T-helper 2 cell treated with Interferon-gamma antibody and Interleukin-4, amounts not matched to agents 5 μg/mL and 100 μg/mL, for 36 hours (primary cell): ENCODE measurements at places on chromosomes 11 and 22.
A peak's percentile ranks its signal among the peaks of the same experiment; 100 is the strongest.

DNA sequence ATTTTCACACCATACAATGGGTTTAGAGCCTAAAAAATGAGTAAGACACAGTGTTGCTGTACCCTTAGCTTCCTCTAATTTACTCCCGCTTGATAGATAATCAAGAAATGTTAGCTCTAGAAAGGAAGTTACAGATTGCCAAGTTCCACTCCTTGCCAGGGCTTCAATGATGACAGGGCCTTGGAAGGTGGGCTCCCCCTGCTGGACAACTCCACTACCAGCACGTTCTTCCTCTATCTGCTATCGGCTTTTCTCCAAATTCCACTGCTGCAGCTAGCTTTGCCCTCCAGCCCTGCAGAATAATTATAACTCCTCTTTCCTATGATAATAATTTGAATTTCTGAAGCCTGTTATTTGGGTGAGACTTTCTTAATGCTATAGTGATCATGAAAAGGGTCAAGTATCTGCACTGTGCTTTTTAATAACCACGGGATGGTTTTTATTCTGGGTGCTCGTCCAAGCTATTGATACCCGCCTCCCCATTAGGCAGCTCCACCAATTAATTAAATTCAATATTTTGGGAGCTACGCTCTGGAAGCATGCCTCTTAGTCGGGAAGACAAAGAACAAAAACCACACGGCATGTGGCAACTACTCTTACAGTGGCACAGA lies 9.0 kb downstream of the SYN3 start:
- no peak overlapping the region for H3K27ac ChIP-seq
- no peak overlapping the region for H3K4me3 ChIP-seq
- H3K27me3 ChIP-seq = peaks cover 12% of the 10 kb centered on the region
- peak; percentile 23 for DNase-seq

DNA sequence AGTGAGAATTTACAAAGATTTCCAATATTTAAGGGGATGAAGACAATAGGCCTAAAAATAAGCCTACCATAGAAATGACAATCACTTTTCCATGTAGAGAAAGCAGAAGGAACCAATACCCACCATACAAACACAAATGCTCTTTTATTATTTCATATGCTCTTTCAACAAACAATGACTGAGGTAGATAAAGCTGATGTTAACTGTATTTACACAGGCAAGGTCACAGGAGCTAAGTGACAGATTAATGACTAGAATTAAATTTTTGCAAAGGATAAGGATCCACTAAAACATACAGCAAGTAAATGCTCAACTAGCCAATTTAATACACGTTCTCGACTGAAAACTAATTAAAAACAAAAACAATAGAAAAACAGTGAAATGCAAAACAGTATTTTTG lies 34.2 kb downstream of the PICALM start:
- H3K27ac ChIP-seq = no peak overlapping the region
- peaks cover 10% of the 10 kb centered on the region for H3K36me3 ChIP-seq
- no peak overlapping the region for H3K4me3 ChIP-seq
- peaks cover 24% of the 10 kb centered on the region for H3K4me1 ChIP-seq
- H3K27me3 ChIP-seq = no peaks in the 10 kb centered on the region

DNA sequence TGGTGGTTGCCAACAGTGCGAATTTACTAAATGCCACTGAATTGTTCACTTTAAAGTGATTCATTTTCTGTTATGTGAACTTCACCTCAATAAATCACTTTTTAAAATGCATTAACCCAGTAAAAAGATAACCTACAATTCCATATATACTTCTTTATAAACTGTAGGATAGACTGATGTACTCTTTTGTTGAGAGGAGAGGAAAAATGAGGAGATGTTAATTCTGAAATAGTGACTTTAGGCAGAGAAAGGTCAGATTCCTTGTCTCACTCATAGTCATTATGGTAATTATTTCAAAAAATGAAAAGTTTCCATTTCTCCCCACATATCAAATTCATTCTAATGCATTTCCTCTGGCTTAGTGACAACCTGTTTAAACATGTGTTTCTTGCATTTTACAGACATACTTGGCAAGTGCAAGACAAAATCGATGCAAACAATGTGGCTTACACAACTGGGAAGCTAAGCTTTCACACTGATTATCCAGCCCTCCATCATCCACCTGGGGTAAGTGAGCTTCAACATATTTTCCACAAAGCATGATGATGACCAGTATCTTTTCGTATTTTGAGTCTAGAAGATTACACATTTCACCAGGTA lies 74.5 kb downstream of the BBOX1 start:
- no peaks in the 10 kb centered on the region for H3K36me3 ChIP-seq
- H3K27me3 ChIP-seq = no peaks in the 10 kb centered on the region
- H3K27ac ChIP-seq = no peak overlapping the region
- H3K4me1 ChIP-seq = no peaks in the 10 kb centered on the region
- DNase-seq = no peak
- no peak overlapping the region for H3K4me3 ChIP-seq

DNA sequence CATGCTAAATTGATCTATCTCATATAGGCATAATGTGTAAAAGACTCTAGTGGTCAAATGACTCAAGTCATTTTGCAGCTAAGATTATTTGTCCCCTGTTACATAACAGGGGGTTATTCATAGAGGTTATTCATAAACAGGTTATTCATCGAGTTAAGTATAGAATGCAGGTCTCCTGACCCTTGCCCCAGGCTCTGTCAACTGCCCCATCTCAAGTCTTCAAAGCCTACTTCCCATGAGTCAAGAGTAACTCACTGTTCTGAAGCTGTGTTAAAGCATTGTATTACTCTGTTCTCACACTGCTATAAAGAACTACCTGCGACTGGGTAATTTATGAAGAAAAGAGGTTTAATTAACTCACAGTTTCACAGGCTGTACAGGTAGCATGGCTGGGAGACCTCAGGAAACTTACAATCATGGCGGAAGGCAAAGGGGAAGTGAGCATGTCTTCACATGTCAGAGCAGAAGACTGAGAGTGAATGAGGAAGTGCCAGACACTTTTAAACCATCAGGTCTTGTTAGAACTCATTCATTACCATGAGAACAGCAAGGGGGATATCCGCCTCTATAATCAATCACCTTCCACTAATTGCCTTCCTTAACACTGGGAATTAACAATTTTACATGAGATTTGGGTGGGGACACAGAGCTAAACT lies 226.2 kb upstream of the BLID start:
- no peak overlapping the region for H3K4me3 ChIP-seq
- DNase-seq = no peak
- no peaks in the 10 kb centered on the region for H3K36me3 ChIP-seq
- no peak overlapping the region for H3K27ac ChIP-seq
- H3K27me3 ChIP-seq = no peaks in the 10 kb centered on the region

DNA sequence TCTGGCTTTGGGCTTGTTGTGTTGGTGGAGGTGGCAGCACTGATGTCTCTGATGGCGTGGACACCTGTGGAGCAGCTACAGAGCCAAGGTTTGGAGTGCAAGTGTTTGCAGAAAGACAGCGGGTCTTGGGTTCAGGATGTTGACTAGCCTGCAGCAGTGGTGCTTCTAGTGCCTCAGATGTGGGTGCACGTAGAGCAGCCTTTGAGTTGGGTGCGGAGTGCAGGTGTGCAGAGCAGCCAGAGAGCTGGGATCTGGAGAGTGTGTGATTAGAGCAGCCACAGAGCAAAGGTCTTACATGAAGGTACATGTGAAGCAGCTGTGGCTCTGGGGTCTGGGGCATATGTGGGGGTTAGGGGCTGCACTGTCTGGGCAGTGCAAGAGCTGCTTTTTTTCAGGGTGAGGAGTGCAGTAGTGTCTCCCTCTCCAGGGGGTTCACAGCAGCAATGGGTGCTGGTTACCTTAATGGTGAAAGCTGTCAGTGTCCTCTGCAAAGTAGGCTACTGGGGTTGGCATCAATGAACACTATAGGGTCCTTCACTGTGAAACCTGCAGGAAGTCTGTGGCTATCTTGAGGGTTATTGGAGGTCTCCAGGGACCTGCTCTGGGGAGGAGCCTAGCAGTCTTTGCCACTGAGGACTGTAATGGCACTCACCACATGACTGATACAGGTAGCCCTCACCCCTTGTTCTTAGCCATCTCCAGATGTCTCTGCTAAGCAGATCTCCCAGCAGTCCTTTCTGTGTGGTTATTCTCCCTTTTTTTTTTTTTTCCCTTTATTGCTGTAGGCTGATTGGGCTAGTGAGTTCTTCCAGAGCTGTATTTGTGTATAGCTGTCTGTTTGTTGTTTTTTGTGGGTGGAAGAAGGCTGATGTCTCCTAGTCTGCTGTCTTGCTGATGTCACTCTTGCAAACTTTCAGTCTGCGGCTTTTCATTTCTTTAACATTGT lies 14.3 kb downstream of the BIRC2 start:
- peaks cover 72% of the 10 kb centered on the region for H3K36me3 ChIP-seq
- peak overlapping the region; percentile 51 for H3K27ac ChIP-seq
- no peaks in the 10 kb centered on the region for H3K27me3 ChIP-seq
- no peak for DNase-seq
- peak overlapping the region; percentile 37 for H3K4me3 ChIP-seq

- H3K36me3 ChIP-seq = no peaks in the 10 kb centered on the region
- no peak for DNase-seq
- no peak overlapping the region for H3K27ac ChIP-seq
- peaks cover 5% of the 10 kb centered on the region for H3K4me1 ChIP-seq
- H3K27me3 ChIP-seq = no peaks in the 10 kb centered on the region
Observed at GRCh38 chr11:36282926-36283325, 6.3 kb downstream of the COMMD9 start.

DNA sequence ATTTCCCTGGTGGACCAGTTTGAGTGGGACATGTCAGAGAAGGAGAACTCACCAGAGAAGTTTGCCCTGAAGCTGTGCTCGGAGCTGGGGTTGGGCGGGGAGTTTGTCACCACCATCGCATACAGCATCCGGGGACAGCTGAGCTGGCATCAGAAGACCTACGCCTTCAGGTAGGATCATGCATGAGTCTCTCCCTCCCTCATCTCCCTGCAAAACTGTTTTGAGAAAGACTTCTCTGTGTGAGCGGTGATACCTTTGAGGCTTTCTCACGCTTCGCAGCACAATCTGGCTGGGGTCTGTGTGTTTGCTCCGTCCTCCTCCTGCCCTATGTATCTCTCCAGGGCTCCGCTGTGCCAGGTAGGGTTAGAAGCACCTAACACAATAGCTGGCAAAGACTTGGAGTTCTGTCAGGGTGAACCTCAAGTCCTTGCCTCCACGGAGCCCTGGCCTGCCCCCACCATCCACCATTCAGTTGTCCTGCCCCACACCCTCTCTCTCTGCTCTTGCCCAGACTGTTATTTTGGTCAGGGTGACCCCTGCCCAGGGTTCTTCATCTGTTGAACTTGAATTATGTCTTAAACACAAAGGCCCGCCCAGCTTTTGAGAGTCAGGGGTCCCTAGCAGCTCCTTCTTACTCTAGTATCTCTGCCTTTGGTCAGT lies 13.4 kb downstream of the DERL3 start:
- no peak overlapping the region for H3K4me3 ChIP-seq
- peaks cover 55% of the 10 kb centered on the region for H3K36me3 ChIP-seq
- H3K4me1 ChIP-seq = peaks cover 25% of the 10 kb centered on the region
- no peak for DNase-seq

GRCh38 chr11:60868682-60869450 lies 1.5 kb downstream of the ZP1 start:
- no peaks in the 10 kb centered on the region for H3K27me3 ChIP-seq
- H3K36me3 ChIP-seq = no peaks in the 10 kb centered on the region
- DNase-seq = no peak
- H3K27ac ChIP-seq = peak overlapping the region; percentile 68

GRCh38 chr22:39452740-39453040 lies 4.1 kb upstream of the MGAT3 start:
- H3K27ac ChIP-seq = no peak overlapping the region
- H3K4me3 ChIP-seq = no peak overlapping the region
- H3K4me1 ChIP-seq = peaks cover 16% of the 10 kb centered on the region
- peaks cover 7% of the 10 kb centered on the region for H3K36me3 ChIP-seq

- peaks cover 13% of the 10 kb centered on the region for H3K27me3 ChIP-seq
- peaks cover 3% of the 10 kb centered on the region for H3K4me1 ChIP-seq
- DNase-seq = no peak
Observed at GRCh38 chr11:60378354-60378753, at the start of gene MS4A7. Gene MS4A7 (plus strand): TSS chr11:60378532. CDS start chr11:60383142, 4,610 bp downstream.

DNA sequence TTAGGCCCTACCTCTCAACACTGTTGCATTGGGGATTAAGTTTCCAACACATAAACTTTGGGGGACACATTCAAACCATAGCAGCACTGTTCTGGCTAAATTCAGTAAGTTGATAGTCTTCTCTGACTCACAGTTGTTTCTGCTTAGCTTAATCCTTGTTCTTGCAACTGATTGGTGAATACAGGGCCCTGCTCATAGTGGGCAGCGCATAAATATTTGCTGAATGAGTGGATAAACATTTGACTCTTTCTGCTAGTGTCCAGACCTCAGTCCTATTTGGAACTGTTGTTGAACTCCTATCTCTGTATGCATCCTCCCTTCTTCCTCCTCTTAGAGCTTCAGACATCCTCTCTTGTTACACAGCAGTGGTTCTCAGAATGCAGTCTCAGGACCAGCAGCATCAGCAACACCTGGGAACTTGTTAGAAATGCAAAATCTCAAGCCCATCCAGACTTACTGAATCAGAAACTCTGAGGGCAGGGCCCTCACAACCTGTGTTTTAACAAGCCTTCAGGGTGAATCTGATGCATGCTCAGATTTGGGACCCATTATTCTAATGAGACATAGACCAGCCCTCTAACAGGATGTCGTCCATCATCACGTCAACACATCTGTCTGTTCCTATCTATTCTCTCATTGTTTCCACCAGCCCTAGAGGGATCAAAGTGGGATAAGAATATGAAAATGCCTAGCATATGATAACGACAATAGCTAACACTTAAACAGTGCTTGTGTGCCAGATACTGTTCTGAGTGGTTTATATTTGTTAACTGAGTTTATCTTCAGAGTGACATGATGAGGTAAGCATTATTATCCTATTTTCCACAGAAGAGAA lies 22.3 kb downstream of the SPON1 start:
- no peaks in the 10 kb centered on the region for H3K36me3 ChIP-seq
- H3K4me3 ChIP-seq = no peak overlapping the region
- no peak overlapping the region for H3K27ac ChIP-seq

DNA sequence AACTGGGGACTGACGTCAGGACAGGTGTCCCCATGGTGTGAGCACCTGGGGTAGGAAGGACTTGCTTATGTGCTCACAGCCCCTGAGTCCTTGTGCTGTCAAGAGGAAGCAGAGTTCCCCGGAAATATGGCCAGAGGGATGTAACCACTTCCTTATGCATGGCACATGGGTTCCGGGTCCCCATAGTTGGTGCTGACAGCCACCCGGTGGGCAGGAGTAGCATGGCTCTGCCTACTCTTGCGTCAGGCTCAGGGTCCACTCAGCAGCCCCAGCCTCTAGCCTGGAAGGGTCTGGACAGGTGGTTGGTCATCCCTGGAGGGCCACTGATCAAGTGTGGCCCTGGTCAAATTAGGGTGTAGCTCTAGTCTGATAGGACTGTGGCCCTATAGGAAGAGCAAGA lies 42.8 kb upstream of the CCND1 start:
- no peaks in the 10 kb centered on the region for H3K36me3 ChIP-seq
- DNase-seq = no peak
- no peak overlapping the region for H3K27ac ChIP-seq
- H3K4me3 ChIP-seq = no peak overlapping the region
- H3K27me3 ChIP-seq = no peaks in the 10 kb centered on the region
